ENCODE measurements at places on chromosomes 4 and X. TPM values are rescaled to one million over a fixed set of nuclear protein-coding genes. Genes with fewer than 3 reads are reported as not detected.

The PARM1 gene
- 1.6 TPM for total RNA-seq

The SSX4B gene
- total RNA-seq: not detected

The C4orf51 gene
- not detected for total RNA-seq

The MBNL3 gene
- total RNA-seq: 2.4 TPM

The ENPP6 gene
- not detected for total RNA-seq

The MAGEC1 gene
- total RNA-seq: not detected

The PRMT9 gene
- 16.8 TPM for total RNA-seq

The PCDH18 gene
- total RNA-seq: 162 TPM

The CAMK2D gene
- total RNA-seq: 21.0 TPM

The CTSO gene
- total RNA-seq: 3.2 TPM

The SLC6A14 gene
- not detected for total RNA-seq

The RRH gene
- not detected for total RNA-seq

The NDP gene
- 2.5 TPM for total RNA-seq

The CENPVL3 gene
- 6.2 TPM for total RNA-seq

The PIR gene
- total RNA-seq: 45.0 TPM

The SMR3A gene
- not detected for total RNA-seq

The ARHGAP24 gene
- 2.2 TPM for total RNA-seq

The SATL1 gene
- 0.09 TPM for total RNA-seq

The ZXDA gene
- not detected for total RNA-seq

The NDST3 gene
- 0.59 TPM for total RNA-seq

The SH3RF1 gene
- 14.1 TPM for total RNA-seq

The ASB12 gene
- not detected for total RNA-seq

The CFAP99 gene
- not detected for total RNA-seq

The SOWAHB gene
- total RNA-seq: 0.06 TPM

The PCSK1N gene
- total RNA-seq: 2.4 TPM

The SLC25A6 gene
- 193 TPM for total RNA-seq

The DMRTC1 gene
- total RNA-seq: not detected

The PRSS12 gene
- 1.9 TPM for total RNA-seq

The AMTN gene
- not detected for total RNA-seq

The DIPK2B gene
- total RNA-seq: not detected

The JADE3 gene
- total RNA-seq: 22.0 TPM

The HTRA3 gene
- total RNA-seq: 2.3 TPM

Data from neural progenitor cell (in vitro differentiated cells).